ENCODE measurements at places on chromosomes 11 and 22.

DNA sequence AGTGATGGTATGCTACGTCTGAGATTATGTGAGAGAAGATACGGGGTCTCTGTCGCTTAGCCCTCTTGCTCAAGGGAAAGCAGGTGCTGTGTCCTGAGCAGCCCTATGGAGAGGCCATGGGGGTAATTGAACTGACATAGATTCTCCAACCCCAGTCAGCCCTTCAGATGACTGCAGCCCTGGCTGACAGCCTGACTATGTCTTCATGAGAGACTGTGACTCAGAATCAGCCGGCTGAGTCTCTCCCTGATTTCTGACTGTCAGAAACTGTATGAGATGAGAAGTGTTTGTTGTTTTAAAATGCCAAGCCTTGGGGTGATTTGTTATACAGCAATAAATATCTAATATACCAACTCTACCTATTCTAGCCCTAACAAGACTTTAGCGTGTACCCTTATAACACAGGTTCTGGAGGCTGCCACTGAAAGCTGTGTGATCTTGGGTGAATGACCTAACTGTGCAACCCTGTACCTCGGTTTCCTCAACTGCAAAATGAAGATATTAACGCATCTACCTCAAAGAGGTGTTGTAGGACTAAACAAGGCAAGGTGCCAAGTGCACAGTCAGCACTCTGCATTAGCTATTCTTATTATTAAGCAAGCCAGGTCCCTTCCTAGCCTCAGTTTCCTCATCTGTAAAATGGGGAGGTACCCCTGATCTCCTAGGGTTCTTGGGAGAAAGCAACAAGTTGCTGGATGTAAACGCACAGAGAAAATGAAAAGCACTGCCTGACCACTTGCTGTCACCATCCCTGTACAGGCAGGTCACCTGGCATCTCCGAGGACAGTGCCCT, 24.9 kb downstream of the SLC43A1 start:
- no peak for DNase-seq

- DNase-seq = no peak
These were observed 13.5 kb downstream of the CHKA start for GRCh38 chr11:68107689-68108088.

DNA sequence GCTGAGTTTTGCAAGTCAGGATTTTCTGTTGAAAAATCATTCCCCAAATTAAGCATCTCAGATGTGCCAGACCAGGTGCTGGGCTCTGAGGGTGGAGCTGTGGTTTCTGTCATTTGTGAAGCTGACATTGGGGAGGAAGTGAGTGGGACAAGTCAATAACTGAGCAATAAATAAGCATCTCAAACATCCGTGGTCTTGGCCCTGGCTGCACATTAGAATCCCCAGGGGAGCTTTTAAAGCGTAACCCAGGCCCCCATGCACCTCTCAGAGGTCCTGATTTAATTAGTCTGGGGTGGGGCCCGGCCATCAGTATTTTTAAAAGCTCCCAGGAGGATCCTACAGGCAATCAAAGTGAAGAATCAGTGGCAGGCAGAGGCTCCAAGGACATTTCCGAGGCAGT, 420.0 kb downstream of the MN1 start:
- peak; percentile 10 for DNase-seq

DNA sequence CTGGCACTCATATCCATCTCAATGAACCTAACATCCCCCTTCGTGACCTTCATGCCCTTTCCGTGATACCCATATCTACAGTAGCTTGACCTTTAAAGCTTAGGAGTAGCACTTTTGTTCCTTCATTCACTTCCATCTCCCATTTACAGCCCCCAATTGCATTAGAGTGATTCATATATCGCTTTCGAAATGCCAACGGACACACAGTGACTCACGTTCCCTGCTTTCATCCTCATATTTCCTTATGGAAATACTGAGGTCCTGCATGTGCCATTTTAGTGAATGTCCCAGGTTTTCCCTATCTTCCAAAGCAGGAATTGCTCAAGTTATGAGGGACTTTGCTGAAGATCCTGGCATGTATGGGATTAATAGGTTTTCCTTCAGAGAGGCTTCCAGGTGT, 44.3 kb upstream of the CEP126 start:
- DNase-seq = no peak

DNA sequence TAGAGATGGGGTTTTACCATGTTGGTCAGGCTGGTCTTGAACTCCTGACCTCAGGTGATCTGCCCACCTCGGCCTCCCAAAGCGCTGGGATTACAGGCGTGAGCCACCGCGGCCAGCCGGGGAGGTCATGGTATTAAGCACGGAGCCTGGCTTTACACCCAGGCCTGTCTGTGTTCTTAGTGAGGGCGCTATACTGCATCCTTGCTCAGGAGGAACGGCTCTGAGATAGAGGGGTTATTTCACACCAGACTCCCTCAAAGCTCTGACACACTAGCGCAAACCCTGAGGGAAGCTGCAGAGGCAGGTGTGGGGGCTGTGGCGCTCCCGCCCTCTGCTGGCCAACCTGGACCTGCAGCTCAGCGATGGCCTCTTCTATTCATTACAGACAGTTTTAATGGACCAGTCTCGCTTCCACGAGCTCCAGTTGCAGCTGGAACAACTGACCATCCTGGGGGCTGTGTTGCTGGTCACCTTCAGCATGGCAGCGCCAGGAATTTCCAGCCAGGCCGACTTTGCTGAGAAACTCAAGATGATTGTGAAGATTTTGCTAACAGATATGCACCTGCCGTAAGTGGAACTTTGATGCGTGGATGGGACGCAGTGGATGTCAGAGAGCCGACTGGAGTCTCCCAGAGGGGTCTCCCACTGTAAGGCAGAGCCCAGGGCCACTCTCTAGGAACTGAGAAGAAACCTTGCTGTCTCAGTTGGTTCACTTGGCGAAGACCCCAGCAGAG, 26.2 kb downstream of the TCP11L1 start:
- DNase-seq = peak; percentile 74

DNA sequence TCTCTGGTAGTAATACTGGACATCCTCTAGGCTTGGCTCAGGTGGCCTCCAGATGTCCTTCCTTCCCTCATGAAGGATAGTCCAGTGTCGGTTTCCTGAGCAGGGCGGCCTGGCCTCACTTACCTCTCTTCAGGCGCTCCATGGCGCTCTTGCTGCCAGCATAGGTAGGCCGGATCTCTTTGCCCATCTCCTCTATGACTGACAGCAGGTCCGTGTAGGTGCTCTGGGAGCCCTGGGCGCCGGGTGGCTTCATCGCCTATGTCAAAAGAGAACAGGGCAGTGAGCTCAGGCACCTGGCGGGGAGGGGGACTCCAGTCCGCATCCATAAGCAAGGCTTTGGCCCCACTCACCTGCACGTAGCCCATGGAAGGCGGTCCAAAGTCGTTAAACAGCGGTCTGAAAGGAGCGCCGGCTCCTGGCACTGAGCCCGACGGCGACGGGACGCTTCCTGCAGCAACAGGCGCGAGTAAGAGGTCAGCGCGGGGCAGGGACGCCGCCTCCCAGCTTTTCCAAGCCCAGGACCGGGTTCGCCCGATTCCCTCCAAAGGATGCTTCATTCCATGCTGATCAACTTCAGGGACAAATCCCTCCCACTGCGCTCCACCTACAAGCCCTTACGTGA, 609 bp downstream of the CDK2AP2 start:
- no peak for DNase-seq

- no peak for DNase-seq
These were observed 357.7 kb upstream of the ARHGAP42 start for GRCh38 chr11:100329352-100329751.

Measured in NCI-H526 treated with DMSO at 0.1 percent for 48 hours (cell line).